ENCODE measurements at places on chromosomes 7 and 10.
A peak's percentile ranks its signal among the peaks of the same experiment; 100 is the strongest.

GRCh38 chr10:50577681-50578350 lies 45.9 kb downstream of the SGMS1 start:
- no peak for DNase-seq

- no peak for DNase-seq
These were observed 18.6 kb upstream of the ZNF32 start for GRCh38 chr10:43667317-43667731.

- DNase-seq = no peak
These were observed 60.1 kb upstream of the ADRB1 start for GRCh38 chr10:113983552-113983951.

GRCh38 chr10:20162123-20162522 lies 345.9 kb downstream of the PLXDC2 start:
- no peak for DNase-seq

DNA sequence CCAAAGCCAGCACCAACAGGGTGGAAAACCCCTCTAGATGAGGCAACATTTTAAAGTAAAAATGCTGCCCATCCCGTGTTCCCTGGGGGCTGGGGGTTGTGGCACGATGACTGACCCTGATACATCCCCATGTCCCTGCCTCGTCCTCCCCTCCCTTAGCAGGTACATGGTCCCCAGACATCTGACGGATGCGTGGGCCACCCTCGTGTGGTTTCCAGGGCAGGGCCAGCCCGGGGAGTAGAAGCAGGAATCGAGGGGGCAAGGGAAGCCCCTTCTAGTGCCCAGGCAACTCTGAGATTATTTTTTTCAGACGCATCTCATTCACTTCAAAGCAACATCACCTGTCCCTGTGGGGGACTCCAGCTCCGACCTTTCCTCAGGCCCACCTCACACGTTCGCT lies 3.5 kb downstream of the TMEM130 start:
- no peak for DNase-seq

DNA sequence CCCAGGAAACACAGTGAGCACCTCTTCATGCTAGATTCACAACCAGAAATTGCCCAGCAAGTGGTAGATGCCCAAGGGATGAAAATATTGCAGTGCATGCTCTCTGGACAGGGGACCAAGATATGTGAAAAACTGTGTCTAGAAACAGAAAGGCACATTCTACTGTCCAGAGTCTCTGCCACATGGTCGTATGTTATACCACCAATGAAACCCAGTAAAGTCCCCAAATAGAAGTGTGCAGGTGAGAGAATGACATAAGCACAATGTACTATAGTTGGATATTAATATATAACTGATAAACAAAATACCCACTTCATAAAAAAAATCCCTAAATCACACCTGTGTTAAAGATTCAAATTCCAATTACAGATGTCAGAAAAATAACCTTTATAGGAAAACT lies 43.8 kb downstream of the RASGEF1A start:
- no peak for DNase-seq

- peak; percentile 43 for DNase-seq
These were observed 669 bp downstream of the PI4K2A start for GRCh38 chr10:97640868-97641811.

DNA sequence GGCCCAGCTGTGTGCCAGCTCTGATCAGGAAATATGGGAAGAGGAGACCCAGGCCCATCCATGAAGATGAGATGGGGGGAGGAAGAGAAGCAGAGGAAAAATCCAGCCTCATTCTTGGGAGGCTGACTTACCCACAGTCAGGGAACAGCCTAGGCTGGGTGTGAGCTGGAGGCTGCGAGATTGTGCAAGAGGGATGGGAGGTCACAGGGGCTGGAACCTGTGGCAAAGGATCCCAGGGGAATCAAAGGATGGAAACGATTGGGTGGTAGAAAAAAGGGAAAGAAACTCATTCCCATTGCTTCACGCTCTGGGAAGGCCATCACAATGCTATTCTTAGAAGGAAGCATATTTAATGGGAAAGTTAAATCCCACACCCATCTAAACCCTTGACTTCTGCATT lies 26.7 kb upstream of the CRHR2 start:
- DNase-seq = no peak

- no peak for DNase-seq
These were observed 738.0 kb upstream of the GALNT17 start for GRCh38 chr7:70393956-70394355.

DNA sequence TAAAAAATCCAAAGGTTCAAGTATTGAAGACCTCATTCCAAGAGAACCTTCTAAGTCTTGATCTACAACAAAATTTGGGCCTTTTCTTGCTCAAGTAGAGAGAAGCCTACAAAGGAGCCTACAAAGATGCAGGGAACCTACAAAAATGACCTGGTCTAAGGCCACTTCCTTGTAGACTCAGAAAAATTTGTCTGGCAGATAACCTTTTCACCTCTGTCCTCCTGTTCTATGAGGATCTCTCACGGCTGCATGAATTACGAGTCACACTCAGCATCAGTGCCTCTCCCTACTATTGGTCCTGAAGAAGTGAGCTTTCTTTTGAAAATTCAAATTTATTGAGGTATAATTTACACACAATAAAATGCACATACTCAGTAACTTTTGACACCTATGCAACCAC lies 29.3 kb downstream of the CCNJ start:
- no peak for DNase-seq

DNA sequence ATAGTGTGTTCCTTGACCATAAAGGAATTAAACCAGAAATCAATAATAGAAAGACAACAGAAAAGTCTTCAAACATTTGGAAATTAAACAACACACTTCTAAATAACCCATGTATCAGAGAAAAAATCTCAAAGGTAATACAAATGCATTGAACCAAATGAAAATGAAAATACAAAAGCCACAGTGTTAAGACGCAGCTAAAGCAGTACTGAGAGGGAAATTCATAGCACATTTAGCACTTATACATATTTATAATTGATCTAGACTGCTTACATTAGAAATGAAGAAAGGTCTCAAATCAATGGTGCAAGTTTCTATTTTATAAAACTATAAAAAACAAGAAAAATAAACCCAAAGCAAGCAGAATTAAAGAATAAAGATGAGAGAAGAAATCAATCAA lies 306.1 kb downstream of the ADARB2 start:
- DNase-seq = no peak

- DNase-seq = no peak
These were observed 13.0 kb downstream of the FAM20C start for GRCh38 chr7:205115-206010.

GRCh38 chr10:90997670-90998069 lies 76.8 kb upstream of the ANKRD1 start:
- DNase-seq = no peak

GRCh38 chr7:1742555-1743303 lies 72.7 kb downstream of the ELFN1 start:
- DNase-seq = peak; percentile 39

DNA sequence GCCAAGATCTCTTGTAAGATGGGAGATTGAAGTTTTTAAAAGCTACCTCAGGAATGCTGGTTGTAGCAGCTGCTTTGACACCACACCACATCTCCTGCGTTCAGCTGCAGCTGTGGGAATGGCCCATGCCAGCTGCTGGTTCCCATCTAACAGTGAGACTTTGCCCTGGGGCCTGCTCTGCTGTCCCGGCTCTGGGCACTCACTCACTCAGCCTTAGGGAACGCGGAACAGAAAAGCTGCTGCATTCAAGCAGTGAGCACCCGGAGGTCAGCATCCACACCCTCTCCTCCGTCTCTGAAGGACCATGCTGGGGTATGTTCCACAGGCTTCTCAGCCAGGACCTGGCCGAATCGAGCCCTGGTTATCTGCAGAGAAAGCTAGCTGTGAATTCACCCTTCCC lies 197.1 kb upstream of the CXCL12 start:
- DNase-seq = no peak

- no peak for DNase-seq
These were observed 197.0 kb upstream of the AGK start for GRCh38 chr7:141354251-141354650.

- DNase-seq = no peak
These were observed 45.8 kb upstream of the MNX1 start for GRCh38 chr7:157056246-157056645.

DNA sequence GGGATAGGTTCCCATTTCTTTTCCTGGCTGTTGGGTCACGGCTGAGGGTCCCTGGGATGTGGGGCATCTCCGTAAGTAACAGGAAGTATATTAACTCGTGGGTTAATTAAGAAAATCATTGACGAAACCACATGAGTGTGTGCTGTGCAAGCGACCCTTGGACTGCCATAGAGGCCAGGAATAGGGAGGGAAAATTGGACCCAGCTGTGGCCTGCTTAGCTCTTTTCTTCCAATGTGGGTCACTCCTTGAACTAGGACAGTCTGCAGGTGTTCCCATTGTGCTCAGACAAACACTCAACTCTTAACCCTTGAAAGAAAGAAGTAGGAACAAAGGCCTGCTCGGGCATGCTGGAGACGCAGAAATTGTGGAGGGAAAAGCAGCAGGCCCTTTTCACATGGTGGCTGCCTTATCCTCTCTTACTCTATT lies 25.6 kb upstream of the PLEKHA1 start:
- no peak for DNase-seq
